ENCODE measurements at places on chromosomes 6 and 20.

DNA sequence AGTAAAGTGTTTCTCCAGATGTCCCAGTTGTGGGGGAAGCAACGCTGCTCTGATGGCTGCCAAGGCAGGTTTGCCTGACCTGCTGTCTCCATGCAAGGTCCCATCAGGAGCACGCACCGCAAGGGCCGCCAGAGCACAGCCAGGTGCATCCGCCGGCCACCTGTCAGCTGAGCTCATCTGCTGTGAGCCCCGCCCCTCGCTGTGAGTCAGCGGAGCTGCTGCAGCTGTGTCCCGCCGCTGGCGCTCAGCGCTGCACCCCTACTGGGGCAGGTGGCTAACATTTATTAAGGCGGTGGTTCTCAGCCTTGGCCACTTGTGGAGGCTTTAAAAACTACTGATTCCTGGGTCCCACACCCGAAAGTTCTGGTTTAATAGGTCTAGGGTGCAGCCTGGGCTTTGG, 225.7 kb downstream of the UST start:
- peak; percentile 69 for DNase-seq

DNA sequence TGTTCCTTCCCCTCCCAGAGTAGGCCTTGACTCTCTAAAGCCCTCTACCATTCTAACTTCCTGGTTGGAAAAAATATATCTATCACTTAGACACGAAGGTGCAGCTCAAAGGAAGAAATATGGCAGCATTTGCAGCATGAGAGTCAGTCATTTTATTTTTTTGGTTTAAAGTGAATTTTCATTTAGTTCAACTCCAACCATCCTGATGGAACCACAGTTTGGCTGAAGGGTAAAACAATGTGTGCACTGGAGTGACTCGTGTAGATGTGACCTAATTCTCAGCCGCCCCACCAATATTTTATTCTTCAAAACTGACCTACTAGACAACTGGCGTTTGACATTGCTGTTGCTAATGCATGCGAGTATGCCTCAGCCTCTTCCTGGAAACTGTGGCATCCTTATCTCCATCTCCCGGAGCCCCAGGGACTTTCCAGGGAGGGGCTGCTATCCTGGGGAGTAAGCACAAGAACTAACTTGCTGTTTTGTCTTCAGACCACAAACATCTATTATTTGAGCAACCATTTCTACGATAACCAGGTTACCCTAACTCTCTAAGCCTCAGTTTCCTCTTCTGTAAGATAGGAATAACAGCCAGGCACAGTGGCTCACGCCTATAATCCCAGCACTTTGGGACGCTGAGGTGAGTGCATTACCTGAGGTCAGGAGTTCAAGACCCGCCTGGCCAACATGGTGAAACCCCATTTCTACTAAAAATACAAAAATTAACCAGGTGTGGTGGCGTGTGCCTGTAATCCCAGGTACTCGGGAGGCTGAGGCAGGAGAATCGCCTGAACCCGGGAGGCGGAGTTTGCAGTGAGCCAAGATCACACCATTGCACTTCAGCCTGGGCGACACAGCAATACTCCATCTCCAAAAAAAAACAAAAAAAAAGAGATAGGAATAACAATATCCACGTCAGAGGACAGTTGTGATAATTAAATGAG, 148.7 kb upstream of the JARID2 start:
- no peak for DNase-seq

- no peak for DNase-seq
Observed at GRCh38 chr6:1153696-1154245, 158.1 kb upstream of the FOXQ1 start.

DNA sequence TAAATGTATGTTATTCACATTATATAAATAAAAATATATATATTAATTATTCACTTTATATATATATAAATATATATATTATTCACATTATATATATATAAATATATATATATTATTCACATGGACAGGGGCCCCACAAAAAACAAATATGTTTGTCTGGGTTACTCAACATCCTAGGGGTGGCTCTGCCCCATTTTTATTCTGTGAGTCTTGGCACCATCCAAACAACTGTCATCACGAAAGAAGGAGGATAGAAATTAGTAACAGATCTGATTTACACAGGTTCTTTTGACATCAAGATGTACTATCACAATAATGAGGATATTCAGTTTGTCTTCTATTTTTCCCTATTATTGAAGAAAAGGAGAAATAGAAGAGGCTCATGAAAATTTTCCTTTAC, 187.3 kb downstream of the GPX5 start:
- DNase-seq = no peak

DNA sequence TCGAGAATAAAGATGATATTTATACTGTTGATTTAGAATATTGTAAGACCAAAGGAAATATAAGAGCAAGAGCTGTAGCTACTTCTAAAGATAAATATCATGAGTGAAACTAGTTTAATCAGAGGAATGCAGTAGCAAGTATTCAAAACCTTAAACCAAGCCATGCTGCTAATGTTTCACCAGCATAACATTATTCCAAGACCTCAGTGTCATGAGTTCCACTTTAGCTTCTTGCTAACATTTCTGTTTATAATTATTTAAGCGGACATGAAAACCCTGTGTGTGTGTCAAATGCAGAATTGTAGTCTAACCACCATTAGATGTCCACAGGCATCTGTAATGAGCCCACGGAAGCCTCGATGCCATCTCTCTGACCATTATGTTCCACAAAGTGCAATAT, 752.6 kb upstream of the MARCKS start:
- no peak for DNase-seq

- DNase-seq = no peak
Observed at GRCh38 chr6:91221072-91221720, 634.3 kb upstream of the MAP3K7 start.

GRCh38 chr6:86715676-86716075, 221.7 kb upstream of the HTR1E start:
- DNase-seq = no peak

GRCh38 chr6:5540370-5540769, 279.1 kb downstream of the FARS2 start:
- DNase-seq = no peak

- DNase-seq = no peak
Observed at GRCh38 chr6:73712535-73713173, 16.7 kb downstream of the CD109 start.

- DNase-seq = no peak
Observed at GRCh38 chr6:70879496-70879895, 77.4 kb downstream of the B3GAT2 start.

- no peak for DNase-seq
Observed at GRCh38 chr20:34629342-34629741, 47.5 kb downstream of the PIGU start.

DNA sequence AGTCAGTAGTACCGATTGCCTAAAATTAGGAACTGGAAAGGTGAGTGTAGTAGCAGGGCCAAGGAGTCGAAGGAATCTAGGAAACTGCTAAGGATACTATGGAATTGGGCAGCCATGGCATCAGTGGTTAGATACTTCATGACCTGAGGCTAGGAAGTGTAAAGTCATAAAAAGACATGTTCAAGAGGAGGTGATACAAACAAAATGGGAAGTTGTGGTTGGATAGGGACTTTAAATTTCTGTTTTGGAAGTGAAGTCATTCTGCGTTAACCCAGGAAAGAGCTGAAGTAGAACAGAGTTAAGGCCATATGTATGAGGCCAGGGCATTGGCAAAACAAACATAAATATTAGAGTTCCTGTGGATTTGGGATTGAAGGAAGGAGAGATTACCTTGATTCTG, 88.6 kb upstream of the TMEM181 start:
- no peak for DNase-seq

DNA sequence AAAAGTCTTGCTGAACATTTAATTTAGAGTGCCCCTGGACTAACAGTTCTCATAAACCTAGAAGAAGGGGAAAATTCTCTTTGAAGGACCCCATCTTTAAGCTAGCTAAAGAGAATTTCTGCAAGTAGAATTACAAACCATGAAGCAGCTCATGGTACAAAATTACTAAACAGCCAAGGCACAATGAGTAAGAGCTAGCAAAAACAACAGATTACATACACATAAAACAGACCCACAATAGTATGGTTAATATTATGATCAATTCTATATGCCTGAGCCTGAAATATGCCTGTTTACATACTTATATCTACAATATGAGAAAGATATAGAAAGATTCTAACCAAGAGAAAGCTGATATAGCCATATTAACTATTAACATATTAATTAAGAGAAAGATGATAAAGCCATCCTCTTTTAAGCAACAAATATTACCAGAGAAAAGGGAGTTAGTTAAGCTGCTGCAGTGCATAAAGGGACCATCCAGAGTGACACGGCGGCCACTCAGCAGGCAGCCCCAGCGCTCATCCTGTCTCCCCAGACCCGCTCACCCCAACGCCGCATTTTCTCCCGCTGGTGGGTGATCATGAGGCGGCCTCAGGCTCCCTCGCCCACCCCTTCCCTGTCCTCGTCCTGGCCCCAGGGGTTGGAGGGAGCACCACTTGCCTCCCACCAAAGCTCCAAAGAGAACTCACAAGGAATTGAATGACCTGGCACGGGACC, 98.4 kb upstream of the CARMIL1 start:
- no peak for DNase-seq
